ENCODE measurements at places on chromosomes 6 and 20.

GRCh38 chr6:135128268-135128914, 52.7 kb upstream of the MYB start:
- DNase-seq, result no peak

GRCh38 chr6:127366282-127367022, 23.0 kb upstream of the ECHDC1 start:
- DNase-seq, result peak; percentile 50

- no peak for DNase-seq
These were observed 7.5 kb downstream of the FERMT1 start for GRCh38 chr20:6115221-6115895.

DNA sequence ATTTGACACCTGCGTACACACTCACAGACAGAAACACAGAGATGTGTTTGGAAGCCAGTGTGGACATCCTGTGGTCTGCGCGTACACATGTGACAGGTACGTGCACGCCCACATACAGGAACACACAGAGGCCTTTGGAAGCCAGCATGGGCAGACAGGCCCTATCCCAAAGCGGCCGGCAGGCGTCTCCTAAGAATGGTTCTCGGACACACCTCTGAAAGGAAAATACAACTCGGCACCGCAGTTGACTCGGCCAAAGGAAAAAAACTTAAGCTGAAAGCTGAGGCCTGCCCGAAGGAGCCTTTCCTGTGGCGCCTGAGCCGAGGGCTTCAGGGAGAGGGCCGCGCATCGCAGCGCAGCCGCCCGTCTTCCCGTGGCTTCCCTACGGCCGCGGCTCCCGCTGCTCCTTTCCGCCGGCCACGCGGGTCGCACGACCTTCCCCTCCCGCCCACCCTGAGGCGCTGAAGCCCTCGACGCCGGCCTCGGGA, 1.4 kb upstream of the CEP43 start:
- DNase-seq, result peak; percentile 87

DNA sequence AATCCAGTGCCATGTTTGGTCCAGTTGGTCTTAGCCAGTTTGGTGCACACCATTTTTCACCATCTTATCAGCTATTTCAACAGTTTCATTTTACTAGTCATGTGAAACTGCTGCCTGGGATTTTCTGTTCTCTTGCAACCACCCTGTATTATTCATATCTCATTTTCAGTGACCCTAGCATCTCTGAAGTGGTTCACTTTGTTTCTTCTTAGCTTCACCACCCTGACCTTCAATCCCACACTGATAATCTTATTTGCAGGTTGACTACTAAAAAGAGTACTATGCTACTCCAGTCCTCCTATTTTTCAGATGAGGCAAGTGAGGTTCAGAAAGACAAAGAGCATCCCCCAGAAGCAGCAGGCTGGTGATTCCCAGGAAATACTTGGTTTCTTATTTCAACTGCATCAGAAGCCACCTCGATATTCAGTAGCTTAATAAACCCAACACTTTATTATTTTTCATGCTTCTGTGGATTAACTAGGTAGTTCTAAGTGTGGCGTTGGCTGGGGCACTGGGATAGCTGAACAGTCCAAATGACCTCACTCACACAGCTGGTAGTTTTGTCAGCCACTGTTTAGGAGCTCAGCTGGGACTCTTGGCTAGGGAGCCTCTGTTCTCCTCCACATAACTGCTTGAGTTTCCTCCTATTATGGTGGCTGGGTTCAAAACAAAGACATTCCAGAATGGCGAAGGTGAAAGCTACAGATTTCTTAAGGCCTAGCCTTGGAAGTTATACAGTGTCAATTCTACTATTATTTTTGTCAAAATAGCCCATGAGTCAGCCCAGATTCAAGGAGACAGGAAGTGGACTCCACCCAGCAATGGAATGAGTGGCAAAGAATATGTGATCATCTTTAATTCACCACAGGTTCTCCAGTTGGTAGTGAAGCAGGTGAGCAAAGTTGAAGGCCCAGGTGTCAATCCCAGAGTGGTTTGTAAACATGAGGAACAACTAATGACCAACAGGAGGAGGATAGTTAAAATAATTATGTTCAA, 40.6 kb downstream of the BPIFB4 start:
- DNase-seq, result no peak

DNA sequence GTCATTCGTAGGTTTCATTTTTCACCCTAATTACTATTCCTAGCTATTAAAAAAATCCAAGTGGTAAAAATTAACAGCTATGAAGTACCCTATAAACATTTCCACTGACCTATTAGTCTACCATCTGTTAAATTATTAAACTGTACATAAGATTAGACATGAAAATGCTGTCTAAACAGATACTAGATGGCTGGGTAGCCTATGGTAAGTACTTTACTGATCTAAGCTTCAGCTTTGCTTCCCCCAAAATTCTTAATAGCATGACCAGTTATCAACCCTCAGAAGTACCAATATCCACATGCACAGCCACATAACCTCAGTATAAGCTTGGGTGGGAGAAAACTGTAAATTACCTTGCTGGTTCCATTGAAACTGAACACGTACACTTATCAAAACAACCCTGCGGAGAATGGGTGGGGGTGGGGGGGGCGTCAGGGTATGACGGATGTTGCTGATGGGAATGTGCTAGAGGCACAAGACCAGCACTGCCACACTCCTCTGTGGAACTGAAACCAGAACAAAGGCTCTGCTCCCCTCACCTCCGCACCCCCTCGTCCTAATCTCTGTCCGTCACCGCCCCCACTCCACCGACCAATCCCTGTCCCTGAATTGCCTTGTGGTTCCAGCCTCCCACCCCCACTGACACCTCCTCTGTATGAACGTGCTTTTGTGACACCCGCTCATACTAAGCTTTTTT, 45.3 kb downstream of the B4GALT5 start:
- DNase-seq, result no peak

DNA sequence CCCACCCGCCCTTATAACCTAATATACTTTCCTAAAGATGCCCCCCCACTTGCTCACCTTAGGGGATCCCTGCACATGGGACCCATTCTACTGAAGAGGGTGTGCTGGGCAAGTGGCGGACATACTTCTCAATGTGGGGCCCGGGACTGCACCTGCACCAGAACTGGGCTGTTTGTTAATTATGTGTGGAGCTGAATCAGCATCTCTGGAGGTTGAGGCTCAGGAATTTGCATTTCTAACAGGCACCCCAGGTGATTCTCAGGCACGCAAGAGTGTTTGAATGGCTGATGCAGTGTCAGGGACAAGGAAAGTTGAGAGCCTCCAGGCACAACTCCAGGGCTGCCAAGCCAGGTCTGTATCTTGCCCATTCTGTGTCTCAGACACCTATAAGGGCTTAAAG, 8.9 kb upstream of the PTPRT start:
- DNase-seq, result no peak

- no peak for DNase-seq
These were observed 437.6 kb downstream of the PRKN start for GRCh38 chr6:162289972-162290371.

GRCh38 chr20:48803176-48804053, 24.4 kb downstream of the PREX1 start:
- DNase-seq, result no peak

DNA sequence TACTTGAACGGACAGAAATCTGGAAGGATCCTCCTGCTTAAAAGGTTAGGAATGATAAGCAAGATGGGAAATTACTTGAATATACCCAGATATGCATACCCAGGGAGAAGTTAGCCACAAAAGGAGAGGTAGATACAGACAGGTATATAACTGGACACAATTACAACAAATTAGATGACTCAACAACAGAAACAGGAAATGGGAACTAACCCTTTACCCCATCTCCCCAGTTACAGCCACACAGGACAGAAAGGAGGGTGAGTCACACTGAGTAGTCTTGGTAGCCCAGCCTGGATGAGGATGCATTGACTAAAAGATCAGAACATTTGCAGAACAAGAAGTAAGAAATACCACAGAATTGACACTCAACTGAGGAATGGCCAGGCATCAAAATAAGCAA, 61.2 kb downstream of the C6orf52 start:
- DNase-seq, result peak; percentile 47

DNA sequence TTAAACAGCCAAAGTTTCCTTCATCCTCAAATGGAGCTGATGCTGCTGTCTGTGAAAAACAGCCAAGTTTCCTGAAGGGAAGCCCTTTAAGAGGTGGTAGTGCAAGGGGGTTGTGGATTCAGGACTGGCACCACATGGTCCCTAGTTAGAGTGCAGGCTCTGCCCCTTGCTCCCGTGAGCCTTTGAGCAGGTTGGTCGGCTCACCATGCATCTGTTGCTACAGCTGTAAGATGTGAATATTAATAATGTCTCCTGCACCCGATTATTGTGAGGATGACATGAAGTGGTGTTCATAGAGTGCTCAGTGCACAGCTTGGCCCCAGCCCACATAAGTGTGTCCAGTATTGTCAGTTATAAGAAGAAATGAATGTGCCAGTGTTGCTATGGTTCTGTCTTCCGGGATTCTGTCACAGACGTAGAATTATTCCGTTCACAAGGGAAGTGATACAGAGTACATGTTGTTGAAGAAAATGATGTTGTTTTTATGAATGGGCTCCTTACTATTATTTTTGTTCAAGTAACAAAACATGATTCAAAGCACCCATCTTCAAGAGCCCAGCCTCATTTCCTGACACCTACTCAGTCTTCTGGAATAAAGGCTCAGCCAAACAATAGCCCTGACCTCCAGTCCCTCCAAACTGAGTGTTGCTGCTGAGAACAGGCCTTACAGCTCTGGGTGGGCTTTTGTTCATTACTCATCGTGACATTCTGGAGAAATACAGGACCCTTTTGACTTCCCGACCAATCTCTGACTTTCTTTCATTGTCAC, 2.9 kb upstream of the PKIG start:
- DNase-seq, result no peak

DNA sequence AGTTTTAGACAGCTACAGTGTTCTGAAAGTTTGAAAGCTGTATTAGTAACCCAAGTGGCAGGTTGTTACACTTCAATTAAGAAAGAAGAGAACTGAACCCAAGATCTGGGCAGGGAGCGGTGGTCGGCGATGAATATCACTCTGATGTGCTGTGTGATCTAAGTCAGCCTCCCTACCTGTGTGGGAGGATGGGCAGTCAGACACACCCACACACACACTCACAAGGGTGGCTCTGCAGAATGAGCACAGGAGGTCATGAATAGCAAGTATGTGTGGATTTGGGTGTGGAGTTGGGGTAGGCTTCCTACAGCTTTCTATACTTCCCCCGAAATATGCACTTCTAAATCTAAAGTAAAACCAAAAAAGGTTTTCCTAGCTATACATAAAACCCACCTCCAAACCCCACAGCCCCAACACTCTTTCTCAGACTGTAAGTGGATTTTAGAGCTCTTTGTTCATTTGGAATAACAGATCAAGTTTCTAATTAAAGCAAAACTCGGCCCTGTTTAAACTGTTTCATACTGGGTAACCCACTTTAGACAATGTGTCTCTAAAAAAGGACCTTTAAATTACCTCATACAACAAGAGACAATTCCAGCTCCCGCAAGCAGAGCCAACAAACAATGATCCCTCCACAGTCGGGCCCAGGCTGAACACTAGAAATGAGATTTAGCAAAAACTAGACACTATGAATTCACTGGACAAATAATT, 19.4 kb downstream of the TNFRSF21 start:
- DNase-seq, result no peak

DNA sequence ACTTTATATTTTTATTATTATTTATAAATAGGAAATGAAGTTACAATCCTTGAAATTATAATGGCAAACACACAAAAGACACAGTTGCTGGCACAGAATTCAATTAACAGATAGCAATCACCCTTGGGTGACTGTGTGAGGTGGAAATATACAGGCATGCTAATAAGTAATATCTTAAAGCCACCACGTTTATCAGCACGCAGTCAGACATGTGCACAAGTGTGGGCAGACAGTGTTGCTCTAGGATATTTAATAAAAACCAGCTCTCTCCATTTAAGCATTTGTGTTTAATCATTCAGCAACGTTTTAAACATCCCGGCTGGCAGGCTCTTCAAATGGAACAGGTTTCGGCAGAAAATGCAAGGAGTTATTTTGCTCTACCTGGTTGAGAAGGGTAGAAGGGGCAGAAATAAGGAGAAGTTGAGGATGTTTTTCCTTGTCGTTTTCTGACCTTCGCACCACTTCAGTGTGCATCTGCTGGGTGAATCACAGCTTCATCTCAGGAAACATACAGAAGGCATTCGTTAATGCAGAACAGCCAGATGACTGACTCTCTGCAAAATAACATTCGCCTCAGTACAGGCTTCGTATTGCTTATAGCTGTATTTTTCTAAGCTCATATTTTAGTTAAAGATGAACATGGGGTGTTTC, 585.1 kb downstream of the QKI start:
- DNase-seq, result no peak

DNA sequence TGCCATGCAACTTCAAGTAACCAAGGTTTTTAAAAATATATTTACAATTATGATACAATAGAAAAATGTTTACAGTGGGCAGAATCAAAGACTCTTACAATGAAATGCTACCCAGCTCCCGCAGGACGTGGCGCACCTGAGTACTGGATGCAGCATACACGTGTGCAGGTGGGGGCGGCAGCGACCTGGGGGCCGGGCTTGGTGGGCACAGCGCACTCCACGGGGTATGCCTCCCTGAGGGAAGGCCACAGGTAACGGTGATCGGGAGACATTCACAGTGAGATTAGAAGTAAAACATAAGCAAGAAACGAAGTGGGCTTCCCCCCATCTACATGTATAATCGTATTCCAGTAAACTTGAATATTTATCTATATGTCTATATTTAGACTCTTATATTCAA, 54.2 kb downstream of the WDR27 start:
- no peak for DNase-seq

DNA sequence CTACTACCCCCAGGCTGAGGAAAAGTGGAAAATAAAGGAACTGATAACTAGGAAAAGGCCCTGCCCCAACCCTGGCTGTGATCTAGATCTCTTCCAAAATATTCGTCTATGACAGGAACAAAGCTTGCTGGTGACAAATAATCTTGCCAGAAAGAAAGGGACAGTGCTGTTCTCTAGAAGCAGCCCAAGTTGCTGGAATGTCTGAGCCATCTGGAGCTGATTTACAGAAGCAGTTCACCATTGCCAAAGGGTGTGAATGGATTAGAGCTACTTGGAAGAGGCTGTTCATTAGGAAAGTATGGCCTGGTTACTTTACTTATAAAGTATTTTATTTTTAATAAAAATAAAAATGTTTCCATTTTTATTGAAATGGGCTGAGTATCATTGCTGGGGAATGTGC, 146.3 kb downstream of the EPM2A start:
- DNase-seq, result no peak

GRCh38 chr6:82608781-82609180, 245.2 kb downstream of the TPBG start:
- no peak for DNase-seq

DNA sequence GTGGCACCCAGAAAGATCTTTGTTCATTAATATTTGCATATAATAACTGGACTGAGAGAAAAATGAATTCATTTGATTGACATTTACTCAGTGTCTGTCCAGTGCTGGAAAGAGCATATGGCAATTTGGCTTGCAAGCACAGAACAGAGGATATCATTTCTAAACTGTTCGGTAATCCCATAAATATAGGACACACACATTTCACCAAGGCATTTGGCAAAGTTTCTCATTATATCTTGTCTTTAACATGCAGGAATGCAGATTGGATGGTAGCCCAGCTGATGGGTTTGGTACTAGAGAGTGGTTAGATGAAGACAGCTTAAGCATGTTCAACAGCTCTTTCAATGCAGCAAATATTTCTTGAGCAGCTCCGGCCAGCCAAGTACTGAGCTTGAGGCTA, 259.2 kb downstream of the PRKN start:
- no peak for DNase-seq

- no peak for DNase-seq
These were observed 24.6 kb downstream of the CEBPB start for GRCh38 chr20:50215101-50215690.

Measured in HT-29 (cell line).